ENCODE measurements at places on chromosomes 2 and 18.

DNA sequence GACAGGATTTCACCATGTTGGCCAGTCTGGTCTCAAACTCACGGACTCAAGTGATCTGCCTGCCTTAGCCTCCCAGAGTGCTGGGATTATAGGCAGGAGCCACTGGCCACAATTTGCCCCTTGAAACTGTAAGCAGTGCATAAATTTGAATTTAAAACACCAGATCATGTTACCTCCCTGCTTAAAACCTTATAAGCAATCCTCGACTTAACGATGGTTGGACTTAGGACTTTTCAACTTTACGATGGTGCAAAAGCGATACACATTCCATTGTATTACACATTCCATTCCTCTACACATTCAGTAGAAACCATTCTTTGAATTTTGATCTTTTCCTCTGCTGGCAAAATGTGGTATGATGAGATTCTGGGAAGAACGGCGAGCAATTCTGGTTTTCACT is 23.2 kb upstream of the EFR3B start:
- DNase-seq = no peak

- no peak for DNase-seq
Measured at GRCh38 chr18:29512761-29513160, 1335.8 kb upstream of the CDH2 start.

- DNase-seq = no peak
Measured at GRCh38 chr2:11395389-11395788, 51.0 kb upstream of the ROCK2 start.

GRCh38 chr2:32937602-32938448 is 8.9 kb upstream of the LTBP1 start:
- DNase-seq = no peak

DNA sequence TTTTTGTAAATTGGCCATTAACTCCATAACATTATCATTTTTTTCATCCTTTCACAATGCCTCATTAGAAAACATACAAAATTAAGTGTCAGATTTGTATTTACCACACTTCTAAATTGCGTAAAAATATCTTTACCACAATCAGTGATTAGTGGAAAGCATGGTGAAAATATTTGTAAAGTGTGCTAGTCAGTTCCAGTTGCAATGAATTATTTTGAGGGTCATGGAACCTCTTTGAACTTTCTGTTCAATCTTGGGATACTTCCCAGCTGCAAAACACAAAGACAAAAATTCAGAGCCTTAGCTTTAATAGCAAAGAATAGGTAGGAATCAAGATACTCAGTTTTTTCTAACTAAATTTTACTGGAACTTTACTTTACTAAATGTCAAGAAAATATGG is 4.0 kb upstream of the COL3A1 start:
- DNase-seq = no peak

DNA sequence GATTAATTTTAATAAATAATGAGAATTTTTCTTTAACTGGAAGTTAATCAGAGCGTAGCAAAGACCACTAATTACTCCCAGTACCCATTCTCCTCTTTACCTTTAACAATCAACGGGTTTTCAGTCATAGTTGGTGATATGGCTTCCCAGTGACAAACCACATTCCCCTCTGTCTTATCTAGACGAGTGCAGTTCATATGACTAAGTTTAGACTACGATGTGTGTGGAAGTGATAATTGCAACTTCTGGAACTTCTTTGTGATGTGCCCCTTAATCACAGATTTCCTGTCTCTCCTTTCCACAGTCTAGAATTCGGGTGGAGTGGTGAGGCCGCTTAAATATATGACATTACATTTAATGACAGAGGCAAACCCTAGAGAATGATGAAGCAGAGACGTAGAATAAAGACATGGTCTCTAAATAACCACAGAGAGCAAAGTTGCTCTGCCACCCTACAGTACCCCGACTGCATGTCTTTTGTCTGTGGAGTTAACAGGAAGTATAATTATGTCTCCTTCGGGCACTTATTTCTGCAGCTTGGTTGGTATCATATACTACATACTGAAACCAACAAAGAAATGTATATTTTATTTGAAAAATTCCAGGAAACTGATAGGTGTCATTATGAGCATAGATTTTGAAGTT is 693.3 kb upstream of the CDH7 start:
- no peak for DNase-seq

GRCh38 chr2:123935405-123935804 is 89.7 kb upstream of the CNTNAP5 start:
- no peak for DNase-seq

DNA sequence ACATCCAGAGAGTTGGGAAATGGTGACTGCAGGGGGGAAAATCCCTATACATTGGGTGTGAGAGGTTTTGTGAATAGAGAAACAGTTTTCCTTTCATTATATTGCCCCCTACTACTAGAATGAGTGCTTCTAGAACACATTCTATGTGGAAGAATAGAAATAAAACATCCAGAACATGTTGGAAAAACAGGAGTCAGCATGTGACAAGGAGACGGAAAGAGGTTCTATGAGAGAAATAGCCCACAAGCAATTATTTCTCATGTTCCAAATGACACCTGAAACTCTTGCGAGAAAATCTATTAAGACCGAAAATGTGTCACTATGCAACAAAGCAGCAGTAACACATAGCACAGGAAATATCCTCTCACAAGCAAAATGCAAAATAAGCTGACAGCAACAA is 202.7 kb upstream of the SPOPL start:
- no peak for DNase-seq

GRCh38 chr18:67728364-67728763 is 211.8 kb upstream of the DSEL start:
- DNase-seq = no peak

- DNase-seq = no peak
Measured at GRCh38 chr18:33901894-33902512, 322.7 kb downstream of the NOL4 start.

GRCh38 chr2:234968631-234969305 is 17.0 kb downstream of the SH3BP4 start:
- peak; percentile 61 for DNase-seq

GRCh38 chr18:63697097-63697660 is 5.6 kb upstream of the SERPINB11 start:
- DNase-seq = no peak

DNA sequence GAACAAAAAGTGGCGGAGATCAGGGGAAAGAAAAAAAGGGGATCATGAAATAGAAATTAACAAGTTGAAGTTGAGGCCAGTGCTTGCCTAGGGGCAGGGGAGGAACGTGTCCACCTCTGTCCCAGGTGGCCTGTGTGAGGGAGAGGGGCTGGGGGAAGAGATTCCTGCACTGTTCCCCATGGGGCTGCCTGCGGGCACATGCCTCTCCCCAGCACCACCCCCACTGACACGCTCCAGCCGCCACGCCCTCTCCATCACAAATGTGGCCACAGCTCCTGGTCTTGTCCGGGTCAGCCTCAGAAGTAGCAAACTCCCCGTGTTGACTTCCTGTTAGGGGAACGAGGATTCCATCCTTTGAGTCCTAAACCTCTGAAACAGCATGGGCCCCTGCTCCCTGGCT is 161.2 kb downstream of the GLI2 start:
- DNase-seq = no peak

GRCh38 chr2:44843086-44843485 is 98.4 kb upstream of the SIX3 start:
- peak; percentile 10 for DNase-seq

- no peak for DNase-seq
Measured at GRCh38 chr2:172985139-172985892, 90.3 kb upstream of the MAP3K20 start.

All from NCI-H2081 (cell line).